NCI-H2171 (cell line): ENCODE measurements at places on chromosomes 16 and 17.

- DNase-seq, result no peak
Observed at GRCh38 chr17:79699386-79700036, 31.2 kb upstream of the ENPP7 start.

DNA sequence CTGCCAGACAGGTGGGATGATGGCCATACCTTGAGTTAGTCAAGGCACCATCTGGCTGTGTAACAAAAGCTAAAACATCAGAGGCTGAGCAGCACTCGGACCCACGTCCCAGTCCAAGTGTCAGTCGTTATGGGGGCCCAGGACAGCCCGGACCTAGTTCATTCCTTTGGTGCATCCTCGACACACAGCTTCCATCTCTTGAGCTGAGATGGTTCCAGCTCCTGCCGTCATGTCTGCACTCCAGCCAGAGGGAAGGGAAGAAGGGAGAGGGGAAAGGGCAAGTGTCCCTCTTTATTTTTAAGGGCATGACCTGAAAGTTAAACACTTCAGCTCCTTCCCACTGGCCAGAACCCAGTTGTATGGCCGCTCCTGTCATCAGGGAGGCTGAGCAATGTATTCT lies 218.0 kb downstream of the SEC14L1 start:
- DNase-seq, result no peak

GRCh38 chr17:69969897-69970296 lies 105.1 kb upstream of the KCNJ16 start:
- no peak for DNase-seq

DNA sequence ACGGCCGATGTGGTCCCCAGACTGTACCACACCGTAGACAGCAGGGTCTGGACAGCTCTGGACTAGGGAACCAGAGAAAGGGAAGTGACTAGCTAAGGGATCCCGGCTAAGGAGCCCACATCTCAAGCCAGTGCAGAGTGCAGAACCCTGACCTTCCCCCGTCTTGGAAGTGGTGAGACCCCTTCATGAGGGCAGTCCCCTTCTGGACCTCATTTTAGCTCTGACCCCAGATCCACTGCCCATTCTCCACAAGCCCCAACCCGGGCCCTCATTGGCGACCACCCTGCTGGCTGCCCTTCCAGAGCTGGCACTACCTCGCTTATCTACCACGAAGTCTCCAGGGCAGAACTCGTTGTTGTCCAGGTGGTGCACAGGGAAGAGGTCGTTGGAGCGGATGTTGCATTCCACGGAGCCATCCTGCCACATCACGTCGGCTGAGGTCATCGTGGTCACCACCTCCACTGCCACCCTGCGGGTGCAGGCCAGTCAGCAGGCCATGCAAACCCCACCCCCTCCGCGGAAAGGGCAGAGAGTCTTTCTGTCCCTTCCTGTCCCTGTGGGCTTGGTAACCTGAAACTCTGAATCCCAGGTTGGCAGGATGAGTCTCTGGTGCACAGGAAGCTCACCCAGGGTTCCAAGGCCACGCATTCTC lies 14.2 kb downstream of the SPHK1 start:
- no peak for DNase-seq

- no peak for DNase-seq
Observed at GRCh38 chr17:31512104-31512740, 120.7 kb downstream of the RAB11FIP4 start.

DNA sequence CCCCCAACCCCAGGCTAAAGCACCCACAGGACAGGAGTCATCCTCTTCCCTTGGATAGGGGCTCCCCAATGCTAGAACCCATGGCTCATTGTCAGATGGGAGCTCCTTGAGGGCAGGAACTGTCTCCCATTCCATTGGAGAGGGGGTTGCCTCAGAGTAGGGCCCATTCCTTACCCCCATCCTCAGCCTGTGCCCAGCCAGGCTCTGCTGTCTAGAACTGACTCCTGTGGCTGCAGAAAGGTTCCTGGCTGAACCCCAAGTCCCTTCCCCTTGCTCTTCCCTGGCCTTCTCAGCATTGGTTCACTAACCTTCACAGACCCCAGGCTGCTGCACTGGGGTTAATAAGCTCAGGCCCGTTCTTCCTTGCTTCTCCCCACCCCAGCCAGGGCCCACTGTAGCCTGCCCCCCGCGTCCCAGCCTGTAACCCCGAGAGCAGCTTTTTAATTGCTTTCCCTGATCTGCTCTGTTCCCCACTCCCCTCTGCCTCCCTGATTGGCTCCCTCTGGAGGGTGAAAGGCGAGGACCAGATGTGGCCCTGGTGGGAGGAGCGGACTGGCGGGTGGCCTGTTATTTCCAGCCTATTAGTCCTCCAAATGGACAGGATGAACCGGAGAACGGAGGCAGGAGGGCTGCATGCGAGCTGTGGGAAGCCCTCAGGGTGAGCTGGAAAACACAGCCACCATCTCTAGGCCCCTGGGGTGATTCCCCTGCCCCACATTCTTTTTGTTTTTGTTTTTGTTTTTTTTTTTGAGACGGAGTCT lies 6.0 kb upstream of the GFAP start:
- peak; percentile 41 for DNase-seq

- no peak for DNase-seq
Observed at GRCh38 chr16:80084614-80085013, 456.2 kb upstream of the DYNLRB2 start.

- DNase-seq, result no peak
Observed at GRCh38 chr17:58279016-58279711, 1.6 kb downstream of the MPO start.

- DNase-seq, result no peak
Observed at GRCh38 chr16:72050769-72051464, 3.4 kb upstream of the HP start.

DNA sequence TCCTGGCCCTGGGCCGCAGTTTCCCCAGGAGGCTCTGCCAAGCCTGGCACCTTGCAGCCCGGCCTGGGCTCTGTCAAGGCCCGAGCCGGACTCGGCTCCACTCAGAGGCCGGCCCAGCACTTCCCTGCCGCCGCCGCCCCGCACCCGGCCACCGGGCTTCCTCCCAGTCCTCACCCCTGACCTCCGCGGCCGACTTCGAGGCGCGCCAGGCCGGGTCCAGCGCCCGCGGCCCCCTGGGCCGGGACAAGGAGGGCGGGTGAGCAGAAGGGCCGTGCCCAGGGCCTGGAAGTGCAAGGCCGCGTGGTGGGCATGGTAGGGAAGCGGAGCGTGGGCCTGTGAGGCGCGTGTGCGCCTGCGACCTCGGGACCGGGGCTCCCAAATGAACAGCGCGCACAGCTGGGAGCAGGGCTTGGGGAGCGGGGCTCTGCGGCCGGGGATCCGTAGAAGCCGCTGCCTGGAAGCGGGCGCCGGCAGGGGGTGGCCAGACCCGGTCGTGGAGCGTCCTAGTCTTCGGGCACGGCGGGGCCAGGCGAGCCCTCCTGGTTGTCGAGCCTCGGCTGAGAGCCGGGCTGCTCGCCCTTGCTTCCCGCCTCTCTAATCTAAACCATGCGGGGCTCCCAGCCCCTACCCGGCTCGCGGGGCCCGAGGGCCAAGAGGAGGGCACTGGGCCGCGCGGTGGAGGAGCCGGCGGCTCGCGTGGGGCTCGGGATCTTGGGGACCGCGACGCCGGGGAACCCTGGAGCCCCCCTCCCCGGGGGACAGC lies 503 bp upstream of the TBX4 start:
- no peak for DNase-seq

- no peak for DNase-seq
Observed at GRCh38 chr17:5118219-5118618, 2.4 kb downstream of the USP6 start.

GRCh38 chr16:89115216-89115861 lies 21.7 kb downstream of the ACSF3 start:
- DNase-seq, result no peak

DNA sequence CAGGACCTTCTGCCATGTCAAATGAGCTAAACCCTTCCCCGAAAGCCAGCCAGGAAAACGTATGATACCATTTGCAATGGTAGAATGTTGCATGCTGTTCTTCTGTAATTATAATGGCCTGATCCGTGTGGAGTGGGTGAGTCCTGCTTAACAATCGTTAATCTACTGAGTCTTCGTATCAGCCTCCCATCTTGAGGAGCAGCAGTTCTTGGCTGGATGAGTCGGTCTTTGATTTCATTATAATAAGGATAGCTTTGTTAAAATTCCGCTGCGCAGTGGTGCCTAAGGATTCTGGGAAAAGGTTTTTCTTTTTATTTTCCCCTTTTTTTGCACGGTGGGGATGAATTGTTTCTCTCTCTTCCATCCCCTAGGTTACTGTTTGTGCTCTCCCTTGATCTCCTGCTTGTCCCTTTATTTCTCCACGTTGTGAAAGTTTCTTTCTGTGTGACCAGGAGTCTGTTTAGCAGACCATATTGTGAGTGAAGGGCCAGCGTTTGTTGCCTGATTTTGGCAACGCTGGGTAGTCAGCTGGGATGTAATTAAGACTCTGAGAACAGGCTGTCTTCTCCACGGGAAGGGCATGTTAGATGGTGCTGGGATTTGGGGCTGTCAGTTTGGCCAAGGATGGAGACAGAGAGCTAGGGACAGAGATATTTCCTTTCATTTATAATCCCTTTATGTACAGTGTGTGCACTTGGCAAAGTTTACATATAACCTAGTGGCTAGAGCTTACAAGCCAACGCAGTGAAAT lies 263.0 kb downstream of the FTO start:
- DNase-seq, result no peak

- no peak for DNase-seq
Observed at GRCh38 chr17:65389949-65390348, 171.5 kb downstream of the AXIN2 start.

- DNase-seq, result no peak
Observed at GRCh38 chr17:71363661-71364060, 757.2 kb upstream of the SOX9 start.

DNA sequence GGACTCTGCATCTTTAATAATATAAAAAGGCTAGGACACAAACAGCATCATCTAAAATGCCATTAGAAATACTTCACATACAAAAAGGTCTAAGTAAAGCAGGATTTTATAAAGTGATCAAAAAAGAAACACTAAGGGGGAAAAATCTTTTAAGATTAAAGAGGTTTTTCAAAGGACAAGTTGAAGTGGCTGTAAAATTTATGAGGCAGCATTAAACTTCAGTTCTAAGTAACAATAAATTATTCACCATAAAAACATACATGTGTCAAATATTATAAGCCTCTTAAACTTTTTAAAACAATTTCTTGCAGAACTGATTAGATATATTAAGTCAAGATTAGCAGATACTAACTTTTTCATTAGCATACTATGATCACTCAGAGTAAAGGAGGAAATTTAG lies 20.8 kb downstream of the CEP112 start:
- no peak for DNase-seq

- DNase-seq, result no peak
Observed at GRCh38 chr17:42543190-42544079, 7.4 kb downstream of the NAGLU start.

DNA sequence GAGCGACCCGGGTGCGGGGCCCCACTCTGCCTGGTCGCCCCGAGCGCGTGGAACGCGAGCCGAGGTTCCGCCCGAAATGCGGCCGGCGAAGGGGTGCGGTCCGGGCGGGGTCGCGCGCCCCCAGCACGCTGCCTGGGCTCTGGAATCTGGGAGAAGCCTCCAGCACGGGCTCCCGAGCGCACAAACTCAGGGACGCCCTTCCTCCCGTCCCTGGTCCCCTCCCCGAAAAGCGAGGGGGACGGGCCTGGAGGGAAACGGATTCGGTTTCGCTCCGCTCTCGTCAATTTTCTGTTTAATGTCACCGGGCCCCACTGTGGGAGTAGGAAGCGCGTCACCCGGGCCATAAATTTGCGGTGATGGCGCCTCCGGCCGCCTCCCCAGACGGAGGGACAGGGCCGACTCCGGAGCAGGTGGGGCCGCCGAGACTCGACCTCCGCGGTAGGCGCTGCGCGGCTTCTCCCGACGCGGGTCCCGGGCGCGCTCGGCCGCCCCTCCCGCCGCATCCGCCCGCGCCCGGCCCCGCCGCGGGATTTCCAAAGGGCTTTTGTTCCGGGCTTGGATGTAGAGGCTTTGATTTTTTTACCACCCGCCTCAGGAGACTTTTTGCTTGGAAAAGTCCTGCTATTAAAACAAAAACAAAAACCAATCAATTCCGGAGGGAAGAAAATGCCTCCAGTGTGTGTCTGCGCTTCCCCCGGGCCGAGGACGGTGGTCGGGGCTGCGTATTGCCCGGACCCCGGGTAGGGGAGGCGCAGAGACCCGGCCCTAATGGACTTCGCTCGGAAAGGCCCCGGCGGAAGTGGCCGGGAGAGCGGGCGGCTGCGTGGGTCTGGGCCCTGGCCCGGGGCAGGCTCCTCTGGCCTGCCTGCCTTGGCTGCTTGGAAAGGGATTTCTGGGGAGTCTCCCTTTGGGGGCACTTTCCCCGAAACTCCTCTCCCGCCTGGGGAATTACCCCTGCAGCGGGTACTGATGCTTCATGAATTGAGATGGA lies 7.9 kb upstream of the BAHCC1 start:
- no peak for DNase-seq

GRCh38 chr17:81580481-81580880 lies 28.3 kb upstream of the FAAP100 start:
- no peak for DNase-seq

- no peak for DNase-seq
Observed at GRCh38 chr16:47965439-47965838, 190.4 kb downstream of the ABCC12 start.
